ENCODE measurements at places on chromosomes 6 and 20. TPM values are rescaled to one million over a fixed set of nuclear protein-coding genes. Genes with fewer than 3 reads are reported as not detected.

GRCh38 chr6:161351858-161352257 lies 78.0 kb upstream of the AGPAT4 start:
- no peaks in the 10 kb centered on the region for H3K4me1 ChIP-seq
- no peak for DNase-seq
- no peaks in the 10 kb centered on the region for H3K27me3 ChIP-seq
- H3K4me3 ChIP-seq: no peak overlapping the region

DNA sequence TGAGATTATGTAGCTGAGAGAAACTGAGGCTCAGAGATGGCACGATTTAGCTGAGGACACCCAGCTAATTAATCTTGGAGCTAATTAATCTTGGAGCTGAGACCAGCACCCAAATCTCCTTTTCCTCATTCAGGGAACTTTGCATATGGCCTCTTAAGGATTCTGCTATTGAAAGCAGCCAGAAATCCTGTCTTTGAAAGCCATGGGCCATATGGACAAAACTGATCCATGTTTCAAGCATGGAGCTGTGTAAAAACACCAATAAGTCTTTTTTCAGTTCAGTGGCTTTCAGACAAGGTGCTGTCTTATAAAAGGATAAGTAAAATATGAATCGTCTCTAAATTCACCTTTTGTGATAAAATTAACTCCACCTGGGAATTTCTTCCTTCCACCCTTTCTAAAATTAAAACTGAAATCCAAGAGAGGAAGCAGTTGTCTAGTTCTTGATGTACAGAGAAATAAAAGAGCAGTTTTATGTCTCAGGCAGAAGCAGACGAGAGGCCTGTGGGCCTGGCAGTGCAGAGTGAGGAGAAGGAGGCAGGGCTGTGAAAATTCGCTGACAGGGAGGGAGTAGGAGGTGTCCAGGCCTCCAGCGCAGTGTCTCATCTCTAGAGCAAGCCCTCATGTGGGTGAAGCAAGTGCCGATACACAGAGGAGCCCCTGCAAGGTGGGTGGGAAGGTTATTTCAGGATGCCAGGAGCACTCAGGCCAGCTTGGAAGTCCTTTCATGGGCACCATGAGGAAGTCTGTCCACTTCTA lies 266.9 kb downstream of the UST start:
- H3K27me3 ChIP-seq: no peaks in the 10 kb centered on the region
- no peaks in the 10 kb centered on the region for H3K4me1 ChIP-seq

DNA sequence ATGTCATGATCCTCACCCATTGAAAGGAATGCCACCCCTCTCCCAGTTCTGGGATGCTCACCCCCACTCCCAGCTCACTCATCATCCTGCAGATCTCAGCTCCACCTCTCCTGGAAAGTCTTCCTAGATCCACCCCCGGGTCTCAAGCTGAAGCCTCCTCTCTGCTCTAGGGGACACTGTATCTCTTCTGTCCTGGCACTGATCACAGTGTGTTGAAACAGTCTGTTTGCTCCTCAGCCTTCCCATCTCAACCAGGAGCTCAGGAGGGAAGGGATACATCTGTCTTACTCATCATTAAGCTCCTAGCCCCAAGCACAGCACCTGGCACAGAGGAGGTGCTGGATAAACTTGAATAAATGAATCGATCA lies 80.1 kb downstream of the MRPL14 start:
- no peak overlapping the region for H3K4me3 ChIP-seq
- H3K27ac ChIP-seq: no peak overlapping the region
- H3K36me3 ChIP-seq: no peaks in the 10 kb centered on the region
- peaks cover 52% of the 10 kb centered on the region for H3K4me1 ChIP-seq
- no peaks in the 10 kb centered on the region for H3K27me3 ChIP-seq
- DNase-seq: no peak

SEL1L2 gene
- total RNA-seq: not detected

- H3K36me3 ChIP-seq: no peaks in the 10 kb centered on the region
- H3K27me3 ChIP-seq: no peaks in the 10 kb centered on the region
- H3K4me1 ChIP-seq: no peaks in the 10 kb centered on the region
Observed at GRCh38 chr6:14083262-14083661, 34.3 kb upstream of the CD83 start.

SLC17A3 gene
- total RNA-seq: not detected

All from Peyer's patch (tissue), 4 donors.